ENCODE measurements at places on chromosomes 4 and X. TPM values are rescaled to one million over a fixed set of nuclear protein-coding genes. Genes with fewer than 3 reads are reported as not detected.

DNA sequence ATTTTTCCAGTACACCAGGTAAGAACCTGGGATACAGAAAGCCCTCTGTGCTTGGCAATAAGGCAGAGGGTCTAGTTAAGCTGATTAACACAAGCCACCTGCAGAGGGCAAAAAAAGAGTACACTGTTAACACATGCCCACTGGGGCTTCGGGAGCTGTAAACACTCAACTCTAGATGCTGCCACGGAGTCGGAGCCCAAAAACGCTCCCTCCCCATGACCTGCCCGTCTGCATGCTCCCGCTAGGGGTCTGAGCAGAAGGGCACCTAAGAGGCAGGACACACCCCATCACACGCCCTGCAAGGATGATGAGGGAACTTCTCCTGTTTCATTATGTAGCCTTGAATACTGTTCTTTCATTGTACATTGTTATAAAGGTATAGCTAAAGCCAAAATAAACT, 715.6 kb upstream of the AADAT start:
- DNase-seq: no peak

The CCKAR gene
- not detected for total RNA-seq

The LPAR4 gene
- total RNA-seq: 2.0 TPM

The ABLIM2 gene
- 162 TPM for total RNA-seq

DNA sequence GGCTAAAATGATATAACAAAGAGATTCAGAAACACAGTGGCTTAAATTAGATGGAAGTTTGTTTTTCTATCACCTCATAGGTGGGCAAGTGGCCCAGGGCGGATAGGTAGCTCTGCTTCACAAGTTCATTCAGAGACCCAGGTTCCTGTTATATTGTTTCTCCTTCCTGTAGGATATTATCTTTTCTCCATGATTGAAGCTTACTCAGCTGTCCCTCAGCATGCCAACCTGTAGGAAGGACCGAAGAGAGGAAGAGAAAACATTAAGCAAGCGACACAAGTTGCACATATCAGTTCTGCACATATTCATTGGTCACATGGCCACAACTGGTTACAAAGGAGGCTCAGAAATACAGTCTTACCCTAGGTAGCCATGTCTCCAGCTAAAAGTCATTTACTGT, 6.9 kb downstream of the KLHL5 start:
- no peak for DNase-seq

- DNase-seq: no peak
Observed at GRCh38 chr4:48944252-48944651, 37.7 kb upstream of the OCIAD2 start.

DNA sequence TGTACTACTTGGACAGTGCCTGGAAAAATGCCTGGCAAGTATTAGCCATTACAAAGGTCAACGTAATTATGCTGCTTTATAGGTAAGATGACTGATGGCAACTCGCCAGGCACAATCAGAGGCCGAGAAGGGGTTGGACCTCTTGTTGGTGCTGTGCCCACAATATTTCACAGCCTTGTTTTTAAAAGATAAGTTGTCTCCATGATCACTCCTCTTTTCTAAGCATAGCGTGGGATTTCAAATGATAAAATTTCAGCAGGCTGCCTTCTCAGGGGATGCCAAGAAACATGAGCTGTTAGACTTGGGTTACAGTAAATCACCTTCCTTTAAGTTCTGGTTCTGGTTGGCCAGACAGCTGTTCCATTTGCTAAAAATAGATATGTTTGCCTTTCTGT, 26.9 kb downstream of the HOPX start:
- no peak for DNase-seq

DNA sequence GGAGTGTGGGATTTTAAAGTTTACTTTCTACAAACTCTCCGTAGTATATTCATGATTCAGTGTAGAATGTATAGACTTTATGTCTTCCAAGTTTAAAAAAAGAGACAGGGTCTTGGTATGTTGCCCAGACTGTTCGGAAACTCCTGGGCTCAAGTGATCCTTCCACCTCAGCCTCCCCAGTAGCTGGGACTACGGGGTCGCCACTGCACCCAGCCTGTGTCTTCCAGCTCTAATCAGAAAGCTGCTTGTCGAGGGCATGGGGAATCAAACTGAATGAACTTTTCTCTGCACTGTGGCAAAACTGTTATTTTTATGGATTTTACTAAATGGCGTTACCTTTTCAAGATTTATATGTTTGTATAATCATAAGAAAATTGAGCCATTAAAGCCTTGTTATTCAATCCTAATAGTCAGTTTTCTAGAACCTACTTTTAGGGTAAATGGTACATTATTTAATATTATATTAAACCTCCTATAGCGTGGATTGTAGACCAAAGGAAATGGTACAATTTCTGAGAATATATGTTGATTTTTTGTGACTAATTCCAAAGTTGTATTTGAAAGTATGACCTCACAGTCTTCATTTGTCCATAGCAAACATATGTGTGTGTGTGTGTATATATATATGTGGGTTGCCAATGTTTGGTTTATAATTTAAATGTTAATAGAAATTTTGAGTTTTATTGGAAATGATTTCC, 1.1 kb downstream of the BLOC1S4 start:
- DNase-seq: no peak

DNA sequence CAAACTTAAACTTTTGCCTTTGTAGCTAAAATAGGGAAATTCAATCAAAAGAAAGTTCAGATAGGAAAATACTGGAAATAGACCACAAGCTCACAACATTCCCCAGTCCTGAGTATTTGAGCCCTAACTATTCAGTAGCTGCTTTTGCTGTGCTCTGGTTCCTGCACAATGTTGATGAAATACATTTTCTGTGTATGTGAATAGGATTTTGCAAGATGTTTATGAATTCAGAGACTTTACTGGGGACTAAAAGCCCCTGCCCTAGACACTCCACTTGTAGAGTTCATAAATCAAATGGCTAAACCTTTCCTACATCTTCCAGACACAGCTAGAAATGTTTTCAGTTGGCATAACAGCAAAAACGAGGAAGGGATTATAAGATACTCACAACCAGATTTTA, 105.9 kb downstream of the FBXO8 start:
- DNase-seq: no peak

DNA sequence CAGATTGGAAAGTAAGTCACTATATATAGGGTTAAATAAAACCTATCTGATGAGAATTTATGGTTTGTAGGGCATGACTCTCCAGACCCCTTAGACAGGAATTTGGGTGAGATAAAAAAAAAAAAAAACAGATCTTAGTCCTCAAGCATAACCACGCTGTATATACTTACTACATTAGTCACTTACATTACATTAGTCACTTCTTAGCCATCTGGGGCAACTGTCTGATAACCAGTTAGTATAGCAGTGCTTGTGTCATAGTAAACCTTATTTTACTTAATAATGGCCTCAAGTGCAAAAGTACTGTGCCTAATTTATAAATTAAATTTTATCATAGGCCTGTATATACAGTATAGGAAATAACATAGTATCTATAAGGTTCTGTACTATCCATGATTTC, 60.2 kb upstream of the RPS6KA6 start:
- no peak for DNase-seq

The CXCL1 gene
- total RNA-seq: 2.4 TPM

DNA sequence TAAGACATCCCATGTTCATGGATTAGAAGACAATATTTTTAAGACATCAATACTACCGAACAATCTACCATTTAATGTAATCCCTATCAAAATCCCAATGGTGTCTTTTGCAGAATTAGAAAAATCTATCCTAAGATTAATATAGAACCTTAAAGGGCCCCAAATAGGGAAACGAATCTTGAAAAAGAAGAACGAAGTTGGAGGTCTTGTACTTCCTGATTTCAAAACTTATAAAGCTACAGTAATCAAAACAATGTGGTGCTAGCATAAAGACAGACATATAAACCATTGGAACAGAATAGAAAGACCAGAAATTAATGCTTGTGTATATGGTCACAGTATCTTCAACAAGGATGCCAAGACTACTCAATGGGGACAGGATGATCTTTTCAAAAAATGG, 42.0 kb downstream of the CENPE start:
- no peak for DNase-seq

GRCh38 chr4:140250989-140251552, 97.1 kb upstream of the MAML3 start:
- DNase-seq: no peak

DNA sequence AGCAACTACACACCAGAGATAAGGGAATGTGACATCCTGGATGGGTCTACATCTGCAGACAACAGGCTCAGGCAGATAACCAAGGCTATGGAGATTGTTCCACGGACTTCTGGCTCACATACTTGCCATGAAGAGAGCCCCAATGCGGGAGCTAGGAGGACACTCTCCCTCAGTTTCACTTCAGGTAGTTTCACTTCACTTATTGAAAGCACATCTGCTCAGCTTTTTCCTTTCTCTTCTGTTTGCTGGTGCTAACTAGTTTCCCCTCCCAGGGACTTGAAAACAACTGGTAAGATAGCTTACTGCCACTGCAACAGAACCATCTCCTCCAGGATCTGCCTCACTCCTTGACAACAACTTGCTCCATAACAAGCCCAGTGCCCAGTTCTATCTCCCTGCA, 1.4 kb upstream of the CT47C1 start:
- no peak for DNase-seq

DNA sequence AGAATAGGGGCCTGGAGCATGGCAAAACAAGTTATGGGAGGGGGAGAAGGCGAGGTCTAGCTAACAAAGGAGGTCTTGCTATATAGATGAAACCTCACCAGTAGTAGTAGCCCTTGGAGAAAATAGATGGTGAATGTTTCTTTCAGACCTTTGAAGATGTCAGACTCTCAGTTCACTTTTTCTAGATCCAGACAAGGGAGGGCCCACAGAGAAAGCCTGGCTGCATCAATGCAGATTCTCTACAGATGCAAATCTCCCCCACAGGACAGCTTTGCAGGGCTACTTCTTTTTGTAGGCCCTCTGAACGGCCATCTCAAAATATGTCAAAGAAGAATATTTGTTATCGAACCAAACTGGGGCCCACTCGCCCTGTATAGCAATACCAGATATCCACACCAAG, 159.7 kb downstream of the ANK2 start:
- no peak for DNase-seq

DNA sequence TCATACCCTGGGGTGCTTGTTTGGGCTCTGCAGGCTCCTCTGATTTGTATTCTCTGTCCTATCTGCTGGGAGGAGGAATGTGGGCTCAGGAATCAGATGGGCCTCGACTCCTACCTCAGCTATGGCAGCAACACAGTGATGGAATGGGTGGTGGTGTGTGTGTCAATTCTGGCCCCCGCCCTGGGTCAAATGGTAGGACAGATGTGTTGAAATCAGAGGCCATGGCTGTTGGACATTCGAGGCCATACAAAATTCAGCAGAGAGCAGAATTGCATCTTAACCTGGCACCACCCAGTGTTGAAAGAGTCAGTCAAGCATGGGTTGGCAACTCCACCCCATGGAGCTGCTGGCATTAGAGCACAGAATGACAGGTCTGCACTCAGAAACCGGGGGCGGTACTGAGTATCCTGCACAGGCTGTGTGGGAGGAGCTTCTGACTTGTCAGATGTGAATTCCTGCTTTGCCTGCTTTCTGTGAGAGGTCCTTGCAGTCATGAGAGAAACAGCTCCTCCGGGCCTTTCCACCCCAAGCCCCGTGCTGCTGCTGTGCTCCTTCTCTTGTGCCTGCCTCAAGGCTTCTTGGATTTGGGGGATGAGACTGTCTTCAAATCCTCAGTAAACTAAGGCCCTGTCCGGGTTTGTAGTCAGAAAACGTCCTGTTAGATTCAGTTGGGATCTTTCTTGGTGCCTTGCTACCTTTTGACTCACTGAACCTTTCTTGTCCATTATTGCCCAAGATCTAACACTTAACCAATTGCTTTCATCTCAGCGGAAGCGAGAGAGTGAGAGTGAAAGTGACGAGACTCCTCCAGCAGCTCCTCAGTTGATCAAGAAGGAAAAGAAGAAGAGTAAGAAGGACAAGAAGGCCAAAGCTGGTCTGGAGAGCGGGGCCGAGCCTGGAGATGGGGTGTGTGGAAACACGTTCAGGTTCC, 13.0 kb downstream of the DKC1 start:
- no peak for DNase-seq

The CENPVL2 gene
- 1.1 TPM for total RNA-seq

DNA sequence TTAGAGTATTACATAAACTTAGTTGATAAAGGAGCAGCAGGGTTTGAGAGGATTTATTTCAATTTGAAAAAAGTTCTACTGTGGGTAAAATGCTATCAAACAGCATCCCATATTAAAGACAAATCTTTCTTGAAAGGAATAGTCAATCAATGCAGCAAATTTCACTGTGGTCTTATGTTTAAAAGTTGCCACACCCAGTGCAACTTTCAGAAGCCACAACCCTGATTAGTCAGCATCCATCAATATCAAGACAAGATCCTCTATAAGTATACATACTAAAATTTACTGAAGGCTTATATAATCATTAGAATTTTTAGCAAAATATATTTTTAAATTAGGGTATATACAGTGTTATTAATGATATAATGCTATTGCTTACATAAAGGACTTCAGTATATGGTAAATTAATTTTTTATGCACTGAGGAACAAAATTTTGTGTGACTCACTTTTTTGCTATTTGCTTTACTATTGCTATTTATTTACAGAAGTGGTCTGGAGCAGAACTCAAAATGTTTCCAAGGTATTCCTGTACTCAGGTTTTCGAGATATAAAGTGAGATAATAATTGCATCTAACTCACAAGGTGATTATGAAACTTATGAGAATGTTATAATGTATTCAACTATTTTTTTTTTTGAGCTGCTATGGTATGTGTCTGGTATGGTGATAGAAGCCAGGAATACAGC, 1127.6 kb downstream of the ADGRL3 start:
- no peak for DNase-seq

DNA sequence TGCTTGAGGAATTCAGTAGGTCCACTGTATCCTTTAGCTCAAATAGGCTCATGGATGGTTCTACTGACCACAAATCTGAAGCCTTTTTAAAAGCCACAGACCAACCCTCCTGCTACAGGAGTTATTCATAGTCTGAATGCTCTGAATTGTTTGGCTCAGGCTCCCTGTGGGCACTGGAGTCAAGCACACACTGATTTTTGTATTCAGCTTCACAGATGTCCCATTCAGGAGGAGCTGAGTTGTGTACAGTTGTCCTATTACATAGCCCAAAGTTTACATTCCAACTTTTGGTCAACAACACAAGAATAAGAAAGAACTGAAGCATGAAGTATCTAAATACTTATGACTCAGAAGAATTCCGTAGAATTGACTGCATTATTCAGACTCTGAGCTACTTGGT, 243.9 kb downstream of the UNC5C start:
- no peak for DNase-seq

DNA sequence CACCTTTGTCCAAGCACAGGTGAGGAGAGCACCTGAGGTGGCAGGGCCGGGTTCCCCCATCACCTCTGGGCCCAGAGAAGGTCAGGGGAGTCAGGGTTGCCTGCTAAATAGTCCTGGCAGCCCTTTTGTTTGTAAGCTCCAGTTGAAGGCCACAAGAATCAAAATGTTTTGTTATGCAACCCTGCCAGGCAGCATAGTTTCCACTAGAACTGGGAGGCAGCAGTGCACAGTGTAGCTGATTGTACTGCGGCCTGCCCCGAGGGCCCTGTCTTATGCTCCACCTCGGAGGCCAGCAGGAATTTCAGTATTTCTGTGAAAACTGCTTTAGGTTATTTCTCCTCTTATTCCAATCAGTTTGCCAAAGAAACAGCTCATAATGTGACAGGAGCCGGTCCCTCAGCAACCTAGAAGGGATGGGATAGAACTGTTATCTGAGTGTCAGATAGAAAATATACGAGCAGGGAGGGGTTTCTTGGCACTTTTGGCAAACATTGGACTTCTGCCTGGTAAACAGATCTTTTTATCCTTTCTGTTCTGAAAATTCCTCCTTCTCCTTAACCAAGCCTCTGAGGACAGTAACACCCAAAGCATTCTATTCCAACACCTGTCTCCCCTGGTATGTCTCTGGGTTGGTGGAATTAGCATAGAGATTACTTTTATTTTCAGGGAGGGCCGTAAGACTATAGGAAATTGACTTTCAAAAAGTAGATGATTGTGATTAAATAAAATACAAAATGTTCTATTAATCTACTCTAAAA, 93.6 kb downstream of the LNX1 start:
- no peak for DNase-seq
